Kidney (tissue), 22 donors: ENCODE measurements at places on chromosomes 1 and 21. TPM values are rescaled to one million over a fixed set of nuclear protein-coding genes. Genes with fewer than 3 reads are reported as not detected.

Gene NPR1
- 89.3 TPM for total RNA-seq

Gene BRINP3
- total RNA-seq, result 1.8 TPM

Gene AMIGO1
- 8.5 TPM for total RNA-seq

Gene LRRC3
- 1.4 TPM for total RNA-seq

- no peak overlapping the region for H3K4me3 ChIP-seq
- no peak for DNase-seq
- no peaks in the 10 kb centered on the region for H3K27me3 ChIP-seq
- no peaks in the 10 kb centered on the region for H3K36me3 ChIP-seq
- H3K27ac ChIP-seq, result no peak overlapping the region
These were observed 325.6 kb downstream of the RRAGC start for GRCh38 chr1:38533772-38534472.

DNA sequence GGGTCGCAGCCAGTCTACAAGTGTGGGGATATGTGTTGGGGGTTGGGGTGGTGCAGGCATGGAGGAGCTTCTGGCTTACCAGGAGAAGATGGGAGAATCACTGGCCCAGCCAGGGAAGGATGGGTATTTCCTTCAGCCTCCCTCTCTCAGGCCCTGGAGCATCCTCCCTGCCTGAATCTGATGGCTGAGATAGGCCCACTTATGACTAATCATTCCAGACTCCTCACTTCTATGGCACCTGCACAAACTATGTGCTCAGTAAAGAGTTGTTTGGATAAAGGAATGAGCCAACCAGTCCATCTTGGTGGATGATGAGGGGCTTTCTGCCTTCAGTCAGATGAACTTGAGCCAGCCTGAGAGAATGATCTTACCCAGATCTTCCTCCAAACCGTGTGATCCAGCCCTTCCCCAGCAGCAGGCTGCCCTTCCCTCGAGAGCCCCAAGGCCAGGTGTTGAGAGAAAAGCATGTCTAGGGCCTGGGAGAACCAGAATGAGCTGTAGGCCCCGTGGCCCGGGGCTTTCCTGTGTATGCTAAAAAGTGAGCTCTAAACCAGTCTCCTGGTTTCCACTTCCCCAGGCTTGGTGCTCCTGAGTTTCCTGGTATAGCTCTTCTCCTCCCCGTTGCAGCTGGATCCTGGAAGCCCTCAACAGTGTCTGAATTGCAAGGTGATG, 1.3 kb downstream of the GPA33 start:
- no peak overlapping the region for H3K4me3 ChIP-seq
- H3K36me3 ChIP-seq, result no peaks in the 10 kb centered on the region
- DNase-seq, result no peak
- no peaks in the 10 kb centered on the region for H3K4me1 ChIP-seq

- H3K4me3 ChIP-seq, result no peak overlapping the region
- H3K27me3 ChIP-seq, result no peaks in the 10 kb centered on the region
- H3K36me3 ChIP-seq, result no peaks in the 10 kb centered on the region
- H3K4me1 ChIP-seq, result peaks cover 7% of the 10 kb centered on the region
- H3K27ac ChIP-seq, result no peak overlapping the region
These were observed 177.9 kb downstream of the CLIC6 start for GRCh38 chr21:34846601-34847112.

DNA sequence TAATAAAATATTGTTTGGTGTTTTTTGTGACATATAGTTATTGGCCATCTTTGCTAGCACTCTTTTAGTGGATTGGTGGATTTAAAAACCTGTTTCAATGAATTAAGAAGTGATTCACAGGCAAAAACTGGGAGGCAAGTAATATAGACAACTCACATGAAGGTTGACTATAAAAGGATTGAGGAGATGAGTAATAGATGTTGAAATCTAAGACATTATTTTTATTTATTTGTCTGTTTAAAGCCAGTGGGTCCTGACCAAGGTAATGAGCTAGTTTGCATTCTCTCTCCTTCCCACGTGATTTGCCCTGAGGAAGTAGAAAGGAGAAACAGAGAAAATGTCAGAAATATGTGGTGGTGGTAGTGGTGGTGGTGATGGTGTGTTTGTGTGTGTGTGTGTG, 351.5 kb upstream of the ZP4 start:
- no peaks in the 10 kb centered on the region for H3K27me3 ChIP-seq
- no peak for DNase-seq
- no peaks in the 10 kb centered on the region for H3K4me1 ChIP-seq
- no peaks in the 10 kb centered on the region for H3K36me3 ChIP-seq
- H3K4me3 ChIP-seq, result no peak overlapping the region

DNA sequence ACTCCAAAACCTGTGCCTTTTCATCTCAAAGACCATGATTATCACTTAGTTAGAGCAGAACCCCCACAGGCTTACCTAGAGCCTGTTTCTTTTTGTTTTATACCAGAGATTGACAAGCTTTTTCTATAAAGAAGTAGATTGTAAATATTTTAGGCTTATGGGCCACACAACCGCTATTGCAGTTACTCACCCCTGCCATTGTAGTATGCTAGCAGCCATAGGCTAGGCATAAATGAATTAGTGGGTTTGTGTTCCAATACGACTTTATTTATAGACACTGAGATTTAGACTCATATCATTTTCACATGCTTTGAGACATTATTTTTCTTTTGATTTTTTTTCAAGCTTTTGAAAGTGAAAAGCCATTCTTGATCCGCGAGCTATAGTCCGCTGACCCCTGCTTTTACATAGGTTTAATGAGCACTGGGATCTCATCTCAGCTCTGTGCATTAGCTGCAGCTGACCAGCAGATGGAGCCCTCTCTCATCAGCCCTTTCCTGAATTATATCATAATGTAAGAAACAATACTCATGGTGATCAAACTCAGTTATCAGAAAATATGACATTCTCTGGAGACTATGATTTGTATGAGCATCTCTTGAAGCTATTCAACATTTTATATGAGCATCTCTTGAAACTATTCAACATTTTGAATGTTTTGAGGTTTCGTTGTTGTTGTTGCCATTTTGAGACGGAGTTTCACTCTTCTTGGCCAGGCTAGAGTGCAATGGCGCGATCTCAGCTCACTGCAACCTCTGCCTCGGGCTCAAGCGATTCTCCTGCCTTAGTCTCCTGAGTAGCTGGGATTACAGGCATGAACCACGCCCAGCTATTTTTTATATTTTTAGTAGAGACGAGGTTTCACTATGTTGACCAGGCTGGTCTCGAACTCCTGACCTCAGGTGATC, 111.9 kb upstream of the L1TD1 start:
- peak; percentile 44 for DNase-seq
- no peak overlapping the region for H3K4me3 ChIP-seq
- H3K4me1 ChIP-seq, result peaks cover 2% of the 10 kb centered on the region
- peaks cover 6% of the 10 kb centered on the region for H3K36me3 ChIP-seq
- H3K27ac ChIP-seq, result no peak overlapping the region

DNA sequence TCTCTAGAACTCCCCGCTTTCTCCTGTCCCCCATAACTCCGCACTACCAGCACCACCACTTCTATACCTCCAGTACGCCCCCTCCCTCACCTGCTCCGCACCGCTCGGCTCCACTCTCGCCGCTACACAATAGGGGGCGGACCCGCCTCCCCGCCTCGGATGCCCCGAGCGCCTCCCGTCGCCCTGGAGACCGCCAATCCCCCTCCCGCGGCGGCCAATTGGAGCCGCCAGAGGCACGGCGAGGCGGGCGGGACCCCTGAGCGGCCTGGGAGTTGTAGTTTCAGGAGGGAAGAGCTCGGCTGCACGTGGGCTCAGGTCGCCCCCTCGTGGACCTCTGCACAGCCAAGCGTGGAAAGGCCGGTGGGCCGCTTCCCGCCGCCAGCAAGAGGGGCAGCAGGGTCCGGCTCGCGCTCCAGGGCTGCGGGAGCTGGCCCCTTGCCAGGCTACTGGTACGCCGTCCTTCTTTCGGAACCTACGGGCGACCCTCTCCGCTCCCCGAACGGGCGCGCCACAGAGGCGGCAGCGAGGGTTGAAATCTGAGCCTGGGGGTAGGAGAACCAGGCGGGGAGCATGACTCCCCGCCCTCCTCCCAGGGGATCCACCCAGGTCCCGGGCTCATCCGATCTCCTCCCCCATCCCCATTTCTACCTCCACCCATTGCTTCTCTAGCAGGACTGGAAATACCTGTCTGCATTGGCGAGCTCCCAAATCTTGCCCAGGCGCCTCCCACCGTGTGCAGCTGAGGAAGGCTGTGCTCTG, at the start of gene IGSF9:
IGSF9 (minus strand) TSS at position 131 of the 759 bp plus-strand sequence. CDS start 2,159 bp downstream, outside the sequence.
- no peaks in the 10 kb centered on the region for H3K36me3 ChIP-seq
- H3K4me3 ChIP-seq, result peak within 1 kb of the TSS; percentile 60
- no peaks in the 10 kb centered on the region for H3K27me3 ChIP-seq
- no peak within 1 kb of the TSS for H3K27ac ChIP-seq
- peak; percentile 96 for DNase-seq

DNA sequence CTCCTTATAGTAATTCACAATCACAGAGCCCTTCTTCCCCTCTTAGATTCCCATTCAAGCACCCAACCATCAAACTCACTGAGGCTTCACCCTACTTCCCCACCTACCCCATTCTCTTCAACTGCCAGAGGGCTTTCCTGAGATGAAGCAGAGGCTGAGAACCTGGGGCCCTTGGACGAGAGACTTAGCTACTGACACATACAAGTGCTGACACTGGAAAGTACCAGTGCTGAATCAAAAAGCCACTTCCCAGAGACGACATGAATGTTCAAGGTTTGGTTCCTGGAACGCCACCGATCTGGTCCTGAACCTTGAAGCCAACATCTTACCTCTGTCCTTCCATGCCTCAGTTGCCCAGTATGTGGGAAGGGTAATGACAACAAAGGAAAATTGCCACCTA, 16.6 kb upstream of the RAP1A start:
- no peaks in the 10 kb centered on the region for H3K4me1 ChIP-seq
- DNase-seq, result no peak
- no peak overlapping the region for H3K4me3 ChIP-seq
- H3K27me3 ChIP-seq, result no peaks in the 10 kb centered on the region

GRCh38 chr1:83098791-83099190, 900.1 kb downstream of the TTLL7 start:
- no peak overlapping the region for H3K4me3 ChIP-seq
- no peaks in the 10 kb centered on the region for H3K4me1 ChIP-seq
- no peak overlapping the region for H3K27ac ChIP-seq
- no peaks in the 10 kb centered on the region for H3K27me3 ChIP-seq
- DNase-seq, result no peak
- no peaks in the 10 kb centered on the region for H3K36me3 ChIP-seq

- H3K4me1 ChIP-seq, result peaks cover 6% of the 10 kb centered on the region
- DNase-seq, result no peak
- no peak overlapping the region for H3K27ac ChIP-seq
- H3K4me3 ChIP-seq, result no peak overlapping the region
- H3K27me3 ChIP-seq, result no peaks in the 10 kb centered on the region
These were observed 4.1 kb downstream of the C1orf141 start for GRCh38 chr1:67130673-67131072.

DNA sequence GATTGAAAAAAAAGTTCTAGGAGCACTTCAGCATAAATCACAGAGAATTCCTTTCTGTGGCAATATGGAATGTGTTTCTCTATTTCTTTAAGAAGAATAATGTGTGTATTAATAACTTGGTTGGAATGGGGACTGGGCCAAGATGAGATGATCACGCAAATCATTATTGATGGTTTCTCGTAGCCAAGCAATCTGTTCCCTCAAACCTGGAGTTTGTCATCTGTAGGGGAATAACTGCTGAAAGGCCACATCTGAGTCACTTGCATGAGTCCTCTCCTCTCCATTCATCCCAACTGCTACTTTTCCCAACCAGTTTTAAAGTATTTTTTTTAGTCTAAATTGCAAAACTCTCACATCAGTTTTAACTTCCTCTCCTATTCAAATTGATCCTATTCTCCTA, 480.4 kb downstream of the PLPP3 start:
- no peak overlapping the region for H3K27ac ChIP-seq
- no peak for DNase-seq
- H3K36me3 ChIP-seq, result no peaks in the 10 kb centered on the region
- H3K4me3 ChIP-seq, result no peak overlapping the region
- H3K4me1 ChIP-seq, result no peaks in the 10 kb centered on the region

- DNase-seq, result no peak
- peaks cover 2% of the 10 kb centered on the region for H3K27me3 ChIP-seq
- H3K27ac ChIP-seq, result no peak overlapping the region
- peaks cover 8% of the 10 kb centered on the region for H3K4me1 ChIP-seq
These were observed 3.7 kb downstream of the ATF3 start for GRCh38 chr1:212612041-212612961.

DNA sequence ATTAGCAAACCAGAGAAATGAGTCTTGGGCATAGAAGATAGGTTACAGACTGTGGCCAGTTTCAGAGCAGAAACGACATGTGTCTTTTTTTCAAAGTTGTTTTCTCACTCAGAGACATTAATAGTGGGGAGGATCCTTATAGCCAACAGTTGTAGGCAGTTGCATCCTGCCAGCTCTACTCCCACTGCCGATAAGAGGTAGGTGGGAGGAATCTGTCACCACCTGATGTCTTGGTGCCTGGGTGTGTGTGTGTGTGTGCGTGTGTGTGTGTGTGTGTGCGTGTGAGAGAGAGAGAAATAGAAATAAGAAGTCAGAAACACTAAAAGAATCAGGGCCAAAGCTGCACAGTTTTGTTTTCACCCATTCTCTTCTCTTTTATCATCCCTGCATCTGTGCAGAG, 219.5 kb downstream of the ZP4 start:
- H3K27ac ChIP-seq, result no peak overlapping the region
- H3K27me3 ChIP-seq, result no peaks in the 10 kb centered on the region
- no peaks in the 10 kb centered on the region for H3K36me3 ChIP-seq
- no peaks in the 10 kb centered on the region for H3K4me1 ChIP-seq

DNA sequence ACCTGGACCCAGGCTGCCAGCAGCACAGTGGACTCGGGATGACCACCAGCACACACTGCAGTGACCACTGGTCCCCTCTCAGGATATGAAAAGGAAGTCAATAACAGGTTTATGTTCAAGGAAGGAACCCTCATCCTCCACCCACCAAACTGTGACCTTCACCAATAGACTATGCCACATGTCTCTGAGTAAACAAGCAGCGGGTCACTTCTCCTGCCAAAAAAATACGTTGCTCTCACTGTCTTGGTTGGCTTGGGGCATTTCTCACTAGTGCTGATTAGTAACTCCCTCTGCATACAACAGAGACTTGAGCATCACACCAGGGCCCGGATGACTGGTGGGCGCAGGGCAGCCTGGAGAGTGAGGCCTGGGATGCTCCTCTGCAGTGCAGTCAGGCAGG, 25.9 kb downstream of the PARP1 start:
- DNase-seq, result no peak
- H3K27ac ChIP-seq, result no peak overlapping the region
- no peak overlapping the region for H3K4me3 ChIP-seq
- H3K4me1 ChIP-seq, result no peaks in the 10 kb centered on the region

DNA sequence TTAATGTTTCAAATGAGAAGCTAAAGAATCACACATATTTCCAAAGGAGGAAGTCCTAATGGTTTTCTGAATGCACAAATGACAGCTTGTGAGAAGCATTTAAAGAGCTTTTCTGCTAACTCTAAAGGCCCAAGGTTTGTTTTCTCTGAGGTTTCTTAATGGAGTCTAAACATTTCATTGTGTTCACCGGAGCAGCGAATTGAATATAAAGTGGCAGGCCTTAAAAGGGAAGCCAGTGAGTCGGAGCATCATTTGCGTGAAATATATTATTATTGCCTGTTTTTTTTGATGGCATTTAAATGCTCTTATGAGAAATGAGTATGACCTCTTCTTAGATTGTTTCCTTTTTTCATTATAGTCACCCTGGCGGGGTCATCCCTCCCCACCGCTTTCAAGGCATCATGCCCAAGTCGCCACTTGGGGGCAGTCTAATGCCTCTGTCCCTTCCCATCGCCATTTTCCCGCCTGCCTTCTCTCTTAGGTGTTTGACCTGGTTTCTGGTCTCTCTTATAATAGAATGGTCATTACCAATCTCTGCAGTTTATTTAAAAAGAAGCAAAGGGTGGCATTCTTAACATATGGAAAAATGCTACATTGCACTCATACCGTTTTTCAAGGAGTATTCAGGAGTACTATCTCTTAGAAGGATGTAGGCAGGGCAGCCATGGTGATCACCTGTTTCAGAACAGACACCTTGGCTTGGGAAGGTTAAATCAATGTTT, 25.3 kb upstream of the OVAAL start:
- no peak overlapping the region for H3K4me3 ChIP-seq
- H3K27ac ChIP-seq, result no peak overlapping the region
- no peaks in the 10 kb centered on the region for H3K36me3 ChIP-seq
- peak; percentile 71 for DNase-seq
- H3K4me1 ChIP-seq, result peaks cover 4% of the 10 kb centered on the region
